NAMALWA (cell line): ENCODE measurements at places on chromosomes 5 and 9.

DNA sequence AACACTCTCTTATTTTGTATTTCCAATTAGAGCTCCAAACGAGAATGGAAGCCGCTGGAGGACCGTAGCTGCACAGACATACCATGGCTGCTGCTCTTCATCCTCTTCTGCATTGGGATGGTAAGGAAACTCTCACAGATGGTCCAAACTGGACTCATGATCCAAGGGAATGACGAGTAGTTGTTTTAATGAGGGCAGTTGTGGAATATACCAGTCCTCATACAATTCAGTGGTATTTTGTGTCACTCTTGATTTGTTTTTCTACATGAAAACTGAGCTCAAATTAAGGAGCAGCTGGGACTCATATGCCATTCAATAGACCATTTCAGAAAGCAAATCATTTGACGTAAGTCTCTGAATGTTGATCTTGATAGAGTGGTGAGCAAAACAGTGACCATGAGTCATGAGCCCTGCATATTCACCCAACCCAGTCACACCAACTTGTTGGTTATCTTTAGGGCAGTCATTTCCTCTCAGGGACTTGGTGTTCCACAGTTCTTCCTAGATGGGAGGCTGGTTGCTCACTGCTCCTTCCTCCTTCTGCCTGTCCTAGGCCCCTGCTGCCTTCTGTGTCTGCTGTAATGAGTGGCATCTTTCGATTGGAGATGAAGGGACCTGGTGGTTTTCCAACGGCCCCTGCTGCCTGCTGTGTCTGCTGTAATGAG, 54.9 kb downstream of the SLC44A1 start:
- DNase-seq: no peak

GRCh38 chr5:125205601-125206225, 459.3 kb upstream of the ZNF608 start:
- DNase-seq: no peak

- DNase-seq: peak; percentile 59
Observed at GRCh38 chr9:1759009-1759408, 256.1 kb upstream of the SMARCA2 start.

- DNase-seq: no peak
Observed at GRCh38 chr5:96318569-96319110, 114.4 kb downstream of the PCSK1 start.

- peak; percentile 41 for DNase-seq
Observed at GRCh38 chr9:24245988-24246387, 299.7 kb downstream of the IZUMO3 start.

DNA sequence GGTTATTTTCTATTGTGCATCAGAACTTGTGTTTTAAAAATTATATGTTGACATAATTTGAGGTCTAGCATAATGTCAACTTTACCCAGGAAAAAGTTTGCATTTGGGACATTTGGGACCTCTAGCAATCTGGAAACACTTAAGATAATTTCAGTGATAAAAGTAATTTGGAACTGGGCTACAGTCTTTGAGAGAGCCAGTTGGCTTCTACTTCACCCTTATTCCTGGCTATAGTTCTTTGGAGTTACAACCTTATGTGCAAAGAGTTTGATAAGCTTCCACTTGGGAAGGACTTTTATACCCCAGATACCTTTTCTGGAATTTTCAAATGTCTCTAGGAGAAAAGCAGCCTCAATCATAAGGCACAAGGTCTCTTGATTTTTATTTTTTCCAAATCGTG, 139.3 kb downstream of the ARRDC3 start:
- no peak for DNase-seq
